ENCODE measurements at places on chromosomes 1 and 21.

DNA sequence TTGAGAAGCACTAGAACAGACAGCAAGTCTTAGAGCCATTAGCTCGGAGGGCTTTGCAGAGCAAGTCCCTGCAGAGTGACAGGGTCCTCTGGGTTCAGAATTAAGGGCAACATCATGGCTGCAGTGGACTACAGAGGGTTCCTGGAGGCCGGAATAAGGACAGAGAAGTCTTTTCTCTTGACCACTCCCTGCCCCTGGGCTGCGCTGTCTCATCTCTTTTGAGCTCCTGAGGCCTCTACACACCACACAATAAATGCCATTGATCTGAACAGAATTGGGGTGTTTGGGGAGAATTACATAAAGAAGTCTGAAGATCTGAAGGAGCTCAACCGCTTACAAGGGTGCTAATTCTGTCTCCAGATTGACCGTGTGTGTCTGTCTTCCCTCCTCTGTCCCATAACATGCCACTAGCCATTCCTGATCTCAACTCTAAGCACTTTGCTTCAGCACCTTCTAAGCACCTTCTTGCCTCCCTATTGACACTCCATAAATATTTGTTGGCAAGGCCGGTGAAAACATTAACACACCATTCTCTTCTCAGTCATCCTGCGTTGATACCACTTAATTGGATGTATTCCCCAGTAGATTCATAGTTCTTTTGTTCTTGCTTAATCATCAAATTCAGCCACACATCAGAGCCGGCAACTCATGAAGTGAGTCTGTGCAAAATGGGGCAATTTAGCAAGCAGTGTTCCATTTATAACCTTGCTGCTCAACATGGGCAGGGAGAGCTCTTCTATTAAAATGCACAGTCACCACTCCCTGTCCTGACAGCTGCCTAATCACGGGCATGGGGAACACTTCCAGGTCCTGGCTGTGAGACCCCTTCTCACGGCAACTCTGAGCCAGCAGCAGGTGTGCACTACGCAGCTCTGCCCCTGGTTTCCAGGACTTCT is 49.7 kb downstream of the NMNAT2 start:
- peak; percentile 24 for DNase-seq

- DNase-seq = no peak
Observed at GRCh38 chr1:231147896-231148295, 14.0 kb upstream of the TRIM67 start.

DNA sequence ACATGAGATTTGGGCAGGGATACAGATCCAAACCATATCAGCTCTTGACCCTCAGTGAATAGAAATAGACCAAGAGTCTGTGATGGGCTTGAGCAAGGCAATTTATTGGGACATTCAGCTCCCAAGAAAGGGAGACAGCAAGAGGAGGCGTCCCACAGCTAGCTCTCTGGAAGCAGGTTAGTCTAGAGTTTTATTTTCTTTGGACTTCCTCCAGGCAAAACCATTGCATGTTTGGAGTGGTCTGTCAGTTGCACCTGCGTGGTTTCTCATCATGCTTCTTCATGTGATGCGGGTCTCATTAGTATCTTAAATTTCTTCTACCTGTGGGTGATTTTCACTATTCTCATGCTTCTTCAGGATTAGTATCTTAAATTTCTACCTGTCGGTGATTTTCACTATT is 1530.6 kb downstream of the PLA2G4A start:
- no peak for DNase-seq

DNA sequence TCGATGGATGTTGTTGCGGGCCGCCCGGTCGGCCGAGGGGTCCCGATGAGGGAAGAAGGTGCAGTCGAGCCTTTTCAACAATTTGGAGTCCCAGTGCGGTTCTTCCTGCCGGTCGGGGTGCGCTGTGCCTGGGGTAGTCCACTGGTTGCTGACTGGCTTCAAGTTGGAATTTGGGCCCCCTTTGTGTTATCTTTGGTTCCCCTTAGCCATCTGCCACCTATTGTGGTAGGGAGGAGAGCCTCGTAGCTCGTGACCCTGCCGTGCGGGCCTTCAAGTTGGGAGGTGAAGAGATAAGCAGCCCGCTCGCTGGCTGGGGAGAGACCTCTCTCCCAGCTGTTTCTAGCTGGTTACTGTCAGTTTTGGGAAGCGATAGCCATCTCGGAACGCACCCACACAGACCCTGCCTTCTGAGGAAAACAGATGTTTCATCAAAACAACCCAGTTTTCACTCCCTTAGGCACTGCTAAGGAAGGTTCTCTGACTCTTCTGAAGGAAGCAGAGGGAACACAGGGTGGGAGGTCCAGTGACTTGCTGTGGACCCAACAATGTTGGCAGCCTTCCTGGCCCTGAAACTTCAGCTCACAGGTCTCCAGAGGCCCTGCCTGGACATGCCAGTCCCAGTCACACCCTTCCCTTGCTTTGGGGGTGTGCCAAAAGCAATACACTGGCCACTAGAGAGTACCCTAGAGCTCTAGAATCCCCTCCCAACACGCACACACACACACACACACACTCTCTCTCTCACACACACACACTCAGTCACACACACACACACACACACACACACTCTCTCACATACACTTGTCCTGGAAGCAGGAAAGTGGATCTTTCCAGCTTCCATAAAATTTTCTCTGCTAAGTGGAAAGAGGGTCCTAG is 1.0 kb downstream of the BTG2 start:
- DNase-seq = peak; percentile 87

DNA sequence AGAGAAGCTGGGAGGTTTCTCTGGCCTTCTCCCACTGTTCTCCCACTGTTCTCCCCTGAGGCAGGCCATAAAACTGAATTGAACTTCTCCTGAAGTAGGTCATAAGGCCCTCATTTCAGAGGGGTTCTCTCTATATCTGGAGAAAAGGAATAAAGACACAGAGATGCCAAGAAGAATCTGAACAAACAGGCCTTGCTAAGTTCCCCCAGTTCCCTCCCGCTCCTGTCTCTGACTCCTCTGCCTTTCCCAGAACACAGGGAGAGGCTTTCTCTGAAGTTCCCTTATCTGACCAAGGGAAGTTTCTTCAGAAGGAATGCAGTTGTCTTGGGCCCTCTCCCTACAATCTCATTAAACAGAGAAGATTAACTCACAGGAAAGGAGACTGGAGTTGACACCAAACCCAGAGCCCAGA is 83.4 kb downstream of the SLC16A1 start:
- no peak for DNase-seq

DNA sequence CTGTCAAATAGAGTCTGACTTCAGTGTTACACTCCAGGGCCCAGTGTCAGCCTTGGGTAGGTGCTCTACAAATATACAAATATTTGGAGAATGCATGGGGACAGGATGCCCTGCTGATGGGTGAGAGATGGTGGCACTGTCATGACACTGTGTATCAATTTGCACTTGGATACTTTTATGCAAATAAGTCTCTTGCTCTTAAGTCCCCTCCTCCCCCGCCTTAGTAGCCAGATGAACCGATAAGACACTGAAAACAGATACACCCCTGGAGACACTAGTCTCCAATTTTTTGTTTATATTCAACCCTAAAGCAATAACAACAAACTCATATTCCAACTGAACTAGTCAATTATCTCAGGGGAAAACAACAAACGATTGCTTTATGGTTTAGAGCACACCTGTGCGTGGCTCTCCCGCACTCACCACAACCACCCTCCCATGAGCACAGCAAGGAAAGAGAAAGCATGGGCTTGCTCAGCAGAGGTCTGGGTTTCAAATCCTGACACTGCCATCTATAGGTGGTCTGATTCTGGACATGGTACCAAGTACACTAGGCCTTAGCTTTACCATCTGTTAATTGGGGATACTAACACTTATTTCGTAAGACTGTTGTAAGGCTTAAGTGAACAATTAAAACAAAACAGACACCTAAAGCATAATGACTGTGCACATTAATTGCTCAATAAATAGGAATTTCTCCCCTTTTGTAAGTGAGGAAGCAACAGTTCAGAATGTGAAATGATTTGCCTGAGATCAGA is 50.3 kb downstream of the HIVEP3 start:
- DNase-seq = no peak

GRCh38 chr21:39033878-39034589 is 149.2 kb downstream of the PSMG1 start:
- peak; percentile 53 for DNase-seq

DNA sequence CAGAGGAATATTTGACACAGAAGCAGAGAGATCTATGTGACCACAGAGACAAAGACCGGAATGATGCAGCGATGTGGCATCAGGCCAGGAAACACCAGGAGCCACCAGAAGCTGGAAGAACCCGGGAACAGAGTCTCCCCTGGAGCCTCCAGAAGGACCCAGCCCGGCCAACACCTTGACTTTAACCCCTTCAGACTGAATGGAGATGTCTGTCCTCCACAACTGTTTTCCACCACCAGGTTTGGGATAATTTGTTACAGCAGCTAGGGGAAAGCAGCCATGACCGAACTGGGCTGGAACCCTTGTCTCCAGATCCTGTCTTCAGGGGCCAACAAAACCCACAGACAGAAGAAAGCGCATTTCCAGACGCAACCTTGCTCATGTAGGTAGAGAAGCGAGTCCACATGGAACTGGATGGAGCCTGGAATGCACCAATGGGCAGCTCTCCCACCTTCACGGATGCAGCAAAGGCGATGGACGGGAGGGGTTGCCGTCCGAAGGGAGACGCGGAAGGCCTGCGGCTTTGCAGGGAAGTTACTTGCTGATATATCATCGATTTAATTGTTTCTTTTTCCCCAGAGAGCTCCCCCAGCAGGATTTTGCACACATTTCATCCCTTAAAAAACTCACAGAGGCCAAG is 396.6 kb downstream of the NPHP4 start:
- no peak for DNase-seq

GRCh38 chr1:245325922-245326795 is 171.4 kb downstream of the KIF26B start:
- DNase-seq = no peak

GRCh38 chr1:227947386-227947675 is 401 bp downstream of the WNT9A start:
- DNase-seq = no peak

DNA sequence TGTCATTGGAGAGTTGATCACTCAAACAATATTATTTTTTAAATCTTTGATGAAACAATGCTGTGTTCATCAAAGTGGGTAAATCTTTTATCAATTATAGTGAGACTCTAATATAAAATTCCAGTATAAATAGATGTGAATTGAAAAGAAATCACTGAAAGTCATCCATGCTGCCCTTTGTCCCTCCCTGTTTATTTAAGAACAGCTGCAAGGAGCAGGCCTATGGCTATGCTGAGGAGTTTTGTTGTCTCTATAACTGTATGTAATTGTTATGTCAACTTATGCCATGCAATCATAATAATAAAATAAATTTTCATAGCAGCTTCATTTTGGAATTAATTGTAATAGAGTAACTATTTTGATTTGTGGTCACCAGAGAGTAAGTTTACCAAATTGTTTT is 1272.4 kb upstream of the ADGRL4 start:
- no peak for DNase-seq

DNA sequence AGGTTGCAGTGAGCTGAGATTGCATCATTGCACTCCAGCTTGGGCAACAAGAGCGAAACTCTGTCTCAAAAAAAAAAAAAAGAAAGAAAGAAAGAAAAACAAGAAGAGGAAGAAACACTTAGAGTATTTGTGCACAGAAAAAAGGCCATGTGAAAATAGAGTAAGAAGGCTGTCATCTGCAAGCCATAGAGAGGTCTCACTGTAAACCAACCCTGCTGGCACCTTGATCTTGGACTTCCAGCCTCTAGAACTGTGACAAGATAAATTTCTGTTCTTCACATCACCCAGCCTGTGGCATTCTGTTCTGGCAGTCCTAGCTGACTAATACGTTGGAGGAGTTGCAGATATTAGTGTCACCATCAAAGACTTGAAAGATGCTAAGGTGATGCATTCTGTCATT is 12.1 kb upstream of the ZDHHC18 start:
- DNase-seq = no peak

GRCh38 chr1:175737451-175737850 is 5.9 kb downstream of the TNR start:
- no peak for DNase-seq

DNA sequence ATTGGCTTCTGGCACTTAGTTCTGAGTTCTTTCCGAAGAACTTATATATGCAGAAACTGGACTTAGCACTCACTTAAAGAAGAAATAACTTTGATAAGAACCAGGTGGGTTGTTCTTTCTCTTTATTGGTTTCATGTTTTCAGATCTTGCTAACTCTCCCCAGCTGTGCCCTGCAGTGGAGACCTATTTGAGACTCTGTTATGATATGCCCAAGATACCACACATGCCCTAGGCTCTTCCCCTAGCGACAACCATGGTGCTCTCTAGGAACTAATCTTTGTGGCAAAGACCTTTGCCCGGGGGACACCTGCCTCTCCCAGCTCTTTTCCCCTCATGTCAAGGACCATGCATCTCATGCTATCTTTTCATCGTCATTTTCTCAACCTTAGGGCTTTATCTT is 128.8 kb downstream of the PBX1 start:
- no peak for DNase-seq

GRCh38 chr1:159054427-159054826 is 22.1 kb downstream of the AIM2 start:
- DNase-seq = no peak

DNA sequence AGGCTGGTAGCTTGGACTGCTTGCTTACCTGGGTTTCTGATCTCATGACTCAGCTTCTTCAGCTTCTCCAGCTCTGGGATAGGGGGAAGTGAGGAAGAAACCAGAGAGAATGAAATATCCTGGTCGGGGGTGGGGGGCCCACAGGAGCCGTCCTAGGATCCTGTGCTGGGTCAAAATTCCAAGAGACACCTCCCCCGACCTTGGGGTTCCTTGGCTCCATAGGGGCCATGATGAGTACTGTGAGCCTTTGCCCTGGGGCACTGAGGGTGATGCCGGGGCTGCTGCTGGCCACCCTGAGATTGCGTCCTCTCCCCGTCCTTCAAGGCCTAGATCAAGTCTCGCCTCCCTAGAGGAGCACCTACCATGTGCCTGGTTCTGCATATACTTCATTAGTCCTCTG is 40.0 kb downstream of the MYOM3 start:
- peak; percentile 14 for DNase-seq

- DNase-seq = no peak
Observed at GRCh38 chr1:23899070-23899469, 14.1 kb downstream of the CNR2 start.

DNA sequence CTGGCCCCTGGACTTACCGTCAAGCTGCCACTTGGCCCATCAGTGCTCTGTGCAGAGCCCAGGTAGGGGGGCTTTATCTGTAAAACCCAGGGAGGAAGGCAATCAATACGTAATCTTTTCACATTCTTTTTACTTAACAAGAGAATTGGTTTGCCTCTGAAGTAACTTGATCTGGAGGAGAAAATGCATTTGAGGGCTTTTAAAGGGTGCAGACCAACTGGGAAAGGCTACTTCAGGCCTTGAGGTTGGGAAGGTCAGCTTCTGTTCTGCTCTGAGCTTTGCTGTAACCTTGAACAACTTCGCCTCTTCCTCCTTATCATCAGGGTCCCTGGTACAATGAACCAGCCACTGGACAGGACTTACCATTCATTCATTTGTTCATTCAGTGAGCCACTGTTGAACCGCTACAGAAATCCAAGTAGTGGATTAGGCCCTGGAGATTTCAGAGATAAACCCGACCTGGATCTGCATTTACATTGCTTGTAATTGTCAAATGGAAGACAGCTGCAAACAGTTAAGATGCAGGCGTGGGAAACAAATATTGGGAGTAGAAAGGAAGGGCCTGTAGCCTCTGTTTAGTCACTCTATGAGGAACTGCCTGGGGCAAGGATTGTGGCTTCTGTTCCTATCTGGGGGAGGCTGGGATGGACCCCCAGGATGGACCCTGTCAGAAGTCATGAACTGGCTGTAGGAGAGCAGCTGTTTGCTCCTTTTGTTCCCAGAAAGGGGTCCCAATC is 90.9 kb downstream of the MAN1C1 start:
- no peak for DNase-seq
